Tibial nerve (tissue), 4 donors: ENCODE measurements at places on chromosomes 1 and 21. TPM values are rescaled to one million over a fixed set of nuclear protein-coding genes. Genes with fewer than 3 reads are reported as not detected.

GRCh38 chr1:112625696-112626095 lies 6.1 kb downstream of the CAPZA1 start:
- no peak overlapping the region for H3K27ac ChIP-seq
- H3K36me3 ChIP-seq: no peaks in the 10 kb centered on the region
- DNase-seq: no peak
- no peaks in the 10 kb centered on the region for H3K27me3 ChIP-seq

The CLCA1 gene
- total RNA-seq: not detected

The KRTAP13-2 gene
- total RNA-seq: not detected

The MX1 gene
- total RNA-seq: 20.1 TPM

The DPH2 gene
- 25.7 TPM for total RNA-seq

GRCh38 chr1:25472471-25472870 lies 41.8 kb downstream of the MACO1 start:
- no peaks in the 10 kb centered on the region for H3K36me3 ChIP-seq
- H3K4me3 ChIP-seq: no peak overlapping the region
- no peaks in the 10 kb centered on the region for H3K4me1 ChIP-seq
- H3K27ac ChIP-seq: no peak overlapping the region

DNA sequence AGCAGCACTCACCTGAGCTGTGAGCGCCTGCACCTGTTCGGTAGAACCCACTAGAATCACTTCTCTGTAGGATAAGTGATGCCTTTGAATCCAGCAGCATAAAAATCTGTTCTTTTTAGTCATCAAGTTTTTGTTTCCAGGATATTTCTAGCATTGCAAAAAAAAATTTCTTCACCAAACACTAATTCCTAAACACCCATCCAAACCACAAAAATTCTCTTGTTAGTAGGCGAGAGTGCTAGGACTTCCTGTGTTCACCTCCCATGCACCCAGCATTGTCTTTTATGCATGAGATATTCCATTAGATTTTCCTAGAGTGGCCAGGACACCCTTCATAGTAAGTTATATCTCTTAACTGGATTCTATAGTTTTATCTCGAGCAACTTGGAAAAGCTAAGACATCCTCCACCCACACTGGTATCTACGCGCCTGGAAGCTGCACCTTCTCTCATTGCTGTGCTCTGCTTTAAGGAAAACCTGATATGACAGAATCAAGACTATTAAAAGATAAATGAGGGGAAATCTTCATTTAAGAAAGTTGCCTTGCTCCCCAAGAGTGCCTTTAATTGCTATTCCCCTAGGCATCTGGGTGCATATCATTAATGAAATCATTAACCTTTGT lies 12.3 kb downstream of the SERTAD4 start:
- DNase-seq: no peak
- H3K27ac ChIP-seq: no peak overlapping the region
- no peak overlapping the region for H3K4me3 ChIP-seq
- H3K4me1 ChIP-seq: no peaks in the 10 kb centered on the region
- no peaks in the 10 kb centered on the region for H3K27me3 ChIP-seq

The PCBP3 gene
- 4.2 TPM for total RNA-seq

DNA sequence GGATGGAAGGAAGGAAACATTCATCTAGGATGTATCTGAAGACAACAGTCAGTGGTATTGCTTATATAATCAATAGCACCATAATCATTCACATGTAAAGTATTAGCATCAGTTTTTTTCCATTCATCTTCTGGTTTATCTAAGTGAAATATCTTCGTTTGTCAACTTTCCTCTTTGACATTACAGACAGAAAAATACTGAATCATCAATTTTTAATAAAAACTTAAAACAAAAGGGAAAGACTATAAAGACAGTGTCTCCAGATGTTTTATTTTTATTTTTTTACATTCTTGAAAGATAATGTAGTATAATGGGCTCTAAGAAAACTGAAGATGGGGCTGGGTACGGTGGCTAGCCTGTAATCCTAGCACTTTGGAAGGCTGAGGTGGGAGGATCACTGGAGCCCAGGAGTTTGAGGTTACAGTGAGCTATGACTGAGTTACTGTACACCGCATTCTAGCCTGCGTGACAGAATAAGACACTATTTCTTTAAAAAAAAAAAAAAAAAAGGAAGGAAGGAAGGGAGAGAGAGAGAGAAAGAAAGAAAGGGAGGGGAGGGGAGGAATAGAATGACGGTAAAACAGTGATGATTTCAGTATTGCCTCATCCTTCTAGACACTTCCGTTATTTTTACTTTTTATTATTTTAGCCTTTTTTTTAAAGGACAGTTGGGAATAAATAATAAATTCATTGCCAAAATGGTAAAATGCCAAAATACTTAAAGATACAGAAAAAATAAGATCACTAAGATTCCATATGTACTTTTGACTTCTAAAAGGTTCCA lies 89.5 kb downstream of the NRIP1 start:
- no peaks in the 10 kb centered on the region for H3K4me1 ChIP-seq
- H3K27me3 ChIP-seq: no peaks in the 10 kb centered on the region
- H3K27ac ChIP-seq: no peak overlapping the region
- H3K36me3 ChIP-seq: peaks cover 6% of the 10 kb centered on the region
- no peak overlapping the region for H3K4me3 ChIP-seq
- no peak for DNase-seq

The TSPAN2 gene
- total RNA-seq: 7.1 TPM

- DNase-seq: peak; percentile 70
- no peak overlapping the region for H3K27ac ChIP-seq
- H3K4me3 ChIP-seq: no peak overlapping the region
- H3K4me1 ChIP-seq: peaks cover 7% of the 10 kb centered on the region
- no peaks in the 10 kb centered on the region for H3K36me3 ChIP-seq
Measured at GRCh38 chr1:41573785-41574713, 89.6 kb upstream of the EDN2 start.

GRCh38 chr1:225449774-225450173 lies 21.9 kb upstream of the LBR start:
- peaks cover 16% of the 10 kb centered on the region for H3K4me1 ChIP-seq
- DNase-seq: no peak
- no peak overlapping the region for H3K27ac ChIP-seq

The DAB1 gene
- total RNA-seq: 4.2 TPM

DNA sequence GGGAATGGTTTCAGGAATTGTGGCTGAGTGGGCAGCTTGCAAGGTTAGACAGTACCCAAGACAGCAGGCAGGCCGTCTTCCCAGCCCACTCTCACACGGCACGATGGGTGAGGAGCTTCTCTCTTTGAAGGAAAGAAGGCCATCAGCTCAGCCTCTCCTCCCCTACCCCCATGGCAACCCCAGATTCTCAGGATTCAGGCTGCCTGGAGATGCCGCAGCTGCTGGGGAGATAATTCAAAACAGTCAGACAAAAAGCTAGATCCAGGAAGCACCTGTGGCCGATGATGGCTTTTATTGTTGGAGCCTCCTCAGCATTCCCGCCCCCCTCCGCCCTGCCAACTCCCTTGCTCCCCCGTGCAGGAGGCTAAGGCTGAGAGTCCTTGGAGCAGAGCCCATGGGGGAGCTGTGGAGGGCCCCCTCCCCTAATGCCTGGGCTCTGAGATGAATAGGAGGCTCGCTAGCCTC lies 220.5 kb downstream of the TRABD2B start:
- H3K36me3 ChIP-seq: no peaks in the 10 kb centered on the region
- H3K27me3 ChIP-seq: no peaks in the 10 kb centered on the region
- DNase-seq: no peak
- H3K27ac ChIP-seq: no peak overlapping the region

The SLC66A1 gene
- 30.3 TPM for total RNA-seq

GRCh38 chr1:75528001-75528400 lies 82.9 kb downstream of the SLC44A5 start:
- DNase-seq: no peak
- H3K36me3 ChIP-seq: no peaks in the 10 kb centered on the region
- H3K27ac ChIP-seq: no peak overlapping the region
- no peaks in the 10 kb centered on the region for H3K4me1 ChIP-seq

DNA sequence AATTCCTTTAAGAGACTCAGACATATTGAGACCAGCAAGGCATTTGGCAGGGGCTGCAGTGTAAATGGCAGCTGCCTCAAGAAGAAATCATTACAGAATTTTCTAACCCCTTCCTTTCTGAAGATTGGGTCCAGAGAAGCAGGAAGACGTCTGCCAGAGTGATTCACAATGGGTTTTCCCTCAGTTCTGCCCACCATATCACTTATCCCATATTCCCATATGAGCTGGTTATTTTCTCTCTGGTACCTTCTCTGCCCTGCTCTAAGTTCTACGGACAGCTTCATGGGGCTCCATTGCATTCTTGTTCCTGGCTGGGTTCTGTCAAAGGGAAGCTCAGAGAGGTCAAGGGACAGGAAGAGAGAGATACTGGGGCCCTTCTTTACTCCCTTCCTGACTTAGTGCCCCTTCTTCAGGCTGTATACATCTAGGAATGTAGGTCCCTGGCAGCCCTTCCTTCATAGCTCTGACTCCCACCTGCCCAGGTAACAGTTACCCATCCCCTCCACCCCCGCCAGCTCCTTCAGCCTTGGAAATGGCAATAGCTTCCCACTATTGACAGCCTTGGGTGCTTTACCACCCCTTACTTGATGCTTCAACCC lies 420.6 kb upstream of the DAB1 start:
- no peaks in the 10 kb centered on the region for H3K36me3 ChIP-seq
- H3K27me3 ChIP-seq: no peaks in the 10 kb centered on the region
- H3K4me1 ChIP-seq: no peaks in the 10 kb centered on the region
- DNase-seq: no peak

DNA sequence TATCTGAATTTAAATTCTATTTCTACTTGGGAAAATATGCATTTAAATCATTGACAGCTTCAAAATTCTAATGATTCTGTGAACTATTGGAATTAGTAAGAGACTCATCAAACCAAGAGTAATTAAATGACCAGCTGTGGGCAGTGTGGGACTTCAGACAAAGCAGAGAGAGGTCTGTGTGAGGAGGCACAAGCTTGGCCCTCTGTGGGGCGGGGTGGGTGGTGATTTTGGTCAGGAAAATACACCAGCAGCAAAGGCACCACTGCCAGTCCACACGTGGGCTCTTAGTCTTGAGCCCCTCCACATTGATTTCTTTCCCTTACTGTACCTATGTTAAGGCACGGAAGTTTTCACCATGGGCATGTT lies 39.2 kb upstream of the RAB4A start:
- H3K27me3 ChIP-seq: no peaks in the 10 kb centered on the region
- no peak for DNase-seq
- H3K4me1 ChIP-seq: no peaks in the 10 kb centered on the region
- H3K36me3 ChIP-seq: no peaks in the 10 kb centered on the region
- H3K4me3 ChIP-seq: no peak overlapping the region

The TMPRSS3 gene
- total RNA-seq: not detected

DNA sequence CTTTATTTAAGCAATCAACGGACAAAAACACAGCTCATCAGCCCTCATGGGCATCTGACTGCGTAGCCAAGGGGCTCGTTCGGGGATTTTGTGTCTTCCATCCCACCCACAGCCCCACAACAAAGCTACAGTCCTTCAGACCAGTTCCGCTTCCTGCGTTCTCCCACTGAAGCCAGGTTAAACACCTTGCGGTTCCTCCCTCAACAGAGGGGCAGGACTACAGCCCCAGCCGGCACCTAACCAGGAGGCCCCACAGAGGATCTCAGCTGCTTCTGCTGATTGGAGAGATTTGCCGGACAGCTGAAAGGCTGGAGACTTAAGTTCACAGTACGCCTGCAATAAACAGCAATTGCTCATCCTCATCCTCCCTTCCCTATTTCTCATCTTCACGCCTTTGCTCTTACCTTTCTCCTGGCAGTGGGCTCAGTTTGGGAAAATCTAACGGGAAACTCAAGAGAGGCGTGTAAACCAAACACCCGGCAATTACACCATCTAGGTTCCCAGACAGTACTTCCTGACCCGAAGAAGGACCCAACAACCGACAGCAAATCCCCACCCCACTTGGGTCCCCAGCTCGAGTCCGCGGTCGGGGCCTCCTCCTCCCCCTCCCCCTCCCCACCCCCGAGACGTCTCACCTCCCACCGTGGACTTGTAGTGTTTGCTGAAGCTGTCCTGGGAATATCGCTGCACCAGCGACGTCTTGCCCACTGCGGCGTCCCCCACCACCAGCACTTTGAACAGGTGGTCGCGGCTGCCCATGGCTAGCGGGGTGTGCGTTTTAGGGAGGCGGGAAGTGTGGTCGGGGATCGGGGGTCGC lies 876 bp downstream of the RAB29 start:
- no peak for DNase-seq
- no peaks in the 10 kb centered on the region for H3K36me3 ChIP-seq
- peak overlapping the region; percentile 73 for H3K4me3 ChIP-seq
- H3K4me1 ChIP-seq: no peaks in the 10 kb centered on the region

- H3K27ac ChIP-seq: peak overlapping the region; percentile 19
- H3K4me3 ChIP-seq: no peak overlapping the region
- peaks cover 61% of the 10 kb centered on the region for H3K4me1 ChIP-seq
- DNase-seq: no peak
Measured at GRCh38 chr1:43552813-43553212, 22.1 kb downstream of the PTPRF start.

DNA sequence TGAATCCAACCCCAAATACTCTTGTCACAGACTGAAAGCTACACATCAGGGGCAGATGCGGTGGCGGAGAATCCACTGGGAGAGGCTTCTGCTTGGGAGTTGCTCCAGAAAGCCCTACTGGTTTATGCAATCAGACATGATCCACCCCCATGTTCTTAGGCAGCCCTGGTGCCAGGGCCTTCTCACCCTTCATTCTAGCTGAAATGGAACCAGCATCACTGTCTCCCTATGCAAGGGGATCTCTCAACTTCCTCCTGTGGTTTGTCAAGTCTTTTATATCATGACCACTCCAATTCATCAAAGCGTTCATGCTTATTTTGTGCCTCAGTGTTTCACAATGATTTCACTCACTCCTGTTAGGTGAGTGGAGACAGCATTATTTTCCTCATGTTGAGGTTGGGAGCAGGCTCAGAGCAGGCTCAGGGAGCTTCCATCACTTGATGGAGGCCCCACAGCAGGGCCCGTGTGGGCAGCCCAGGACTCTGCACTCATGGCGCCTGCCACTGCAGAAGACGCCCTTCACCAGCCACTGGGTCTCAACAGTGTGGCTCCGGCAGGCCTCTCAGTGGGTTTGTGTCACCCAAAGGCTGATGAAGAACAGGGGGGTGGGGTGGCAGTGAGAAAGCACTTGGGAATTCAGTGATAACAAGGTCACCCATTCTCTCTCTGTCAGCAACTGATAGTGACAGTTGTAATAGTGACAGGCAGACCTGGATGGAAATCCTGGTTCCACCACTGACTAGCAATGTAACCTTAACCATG lies 67.1 kb downstream of the CD58 start:
- no peaks in the 10 kb centered on the region for H3K36me3 ChIP-seq
- H3K27ac ChIP-seq: peak overlapping the region; percentile 49
- H3K27me3 ChIP-seq: no peaks in the 10 kb centered on the region
- DNase-seq: no peak
- H3K4me1 ChIP-seq: peaks cover 8% of the 10 kb centered on the region

The SIM2 gene
- total RNA-seq: not detected

The AGMAT gene
- not detected for total RNA-seq

The CASZ1 gene
- 7.5 TPM for total RNA-seq

The GSTM1 gene
- not detected for total RNA-seq

The LIN28A gene
- not detected for total RNA-seq
